CD4-positive, alpha-beta T cell treated with Interleukin-15 for 4 hours (primary cell): ENCODE measurements at places on chromosomes 1 and 21.

GRCh38 chr1:117258791-117259190, 48.1 kb upstream of the VTCN1 start:
- no peak for DNase-seq

- DNase-seq, result no peak
Measured at GRCh38 chr1:63901094-63901493, 127.3 kb downstream of the ROR1 start.

- DNase-seq, result no peak
Measured at GRCh38 chr1:48676822-48677221, 99.9 kb downstream of the BEND5 start.

- no peak for DNase-seq
Measured at GRCh38 chr1:40432644-40433390, 17.5 kb upstream of the ZFP69B start.

DNA sequence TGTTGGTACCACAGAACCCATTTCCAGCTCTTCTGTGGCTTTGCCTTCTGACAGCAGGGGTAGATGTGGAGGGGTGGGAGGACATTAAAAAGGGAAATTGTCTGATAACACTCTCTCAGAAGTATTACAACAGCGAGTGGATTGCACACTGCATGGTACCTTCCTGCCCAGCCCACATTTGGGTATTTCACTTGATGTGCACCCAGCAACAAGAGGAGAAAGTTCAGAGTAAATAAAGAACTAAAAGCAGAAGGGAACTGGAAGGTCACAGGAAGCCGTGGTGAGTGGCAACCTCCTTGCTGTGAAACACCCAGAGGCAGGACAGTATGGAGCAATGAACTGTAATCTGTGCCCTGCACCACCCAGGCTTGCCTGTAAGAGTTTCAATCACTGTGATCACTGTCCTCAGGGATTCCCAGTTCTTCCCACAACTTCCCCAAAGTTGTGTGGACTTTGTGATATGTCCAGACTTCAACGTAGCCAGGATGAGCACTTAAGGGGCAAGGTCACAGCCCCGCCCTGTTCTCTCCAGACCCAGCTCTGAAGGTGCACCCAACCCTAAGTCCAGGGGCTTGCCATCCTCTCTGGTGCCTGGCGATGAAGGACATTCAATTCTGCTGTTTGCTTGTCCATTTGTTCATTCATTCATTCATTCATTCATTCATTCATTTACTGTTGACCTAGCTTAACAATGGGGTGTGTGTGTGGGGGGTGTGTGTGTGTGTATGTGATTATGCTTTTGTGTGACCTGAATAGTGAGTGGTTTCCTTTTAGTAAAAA, 18.7 kb upstream of the F5 start:
- DNase-seq, result peak; percentile 63

- DNase-seq, result no peak
Measured at GRCh38 chr1:18384471-18384870, 96.3 kb upstream of the KLHDC7A start.

DNA sequence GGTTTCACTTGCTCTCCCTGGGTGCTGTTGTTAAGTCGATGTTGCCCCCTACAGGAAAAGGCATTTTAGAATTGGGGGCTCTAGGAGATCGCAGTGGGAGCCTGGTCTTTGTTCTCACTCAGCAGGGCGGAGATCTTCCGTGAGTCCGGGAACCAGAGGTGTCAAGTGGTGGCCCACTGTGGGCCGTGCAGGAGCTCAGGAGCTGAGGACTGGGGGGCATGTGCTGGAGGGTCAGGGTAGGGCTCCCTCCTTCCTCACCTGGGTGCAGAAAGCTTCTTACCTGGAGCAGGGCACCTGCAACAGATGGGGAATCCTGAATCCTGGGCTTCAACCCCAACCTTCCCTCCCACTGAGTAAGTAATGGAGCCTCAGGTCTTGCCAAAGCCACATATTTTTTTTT, 392.7 kb downstream of the NPHP4 start:
- no peak for DNase-seq

- DNase-seq, result no peak
Measured at GRCh38 chr1:201788296-201788695, 40.7 kb upstream of the IPO9 start.

- DNase-seq, result no peak
Measured at GRCh38 chr1:97050506-97050905, 328.9 kb downstream of the PTBP2 start.

DNA sequence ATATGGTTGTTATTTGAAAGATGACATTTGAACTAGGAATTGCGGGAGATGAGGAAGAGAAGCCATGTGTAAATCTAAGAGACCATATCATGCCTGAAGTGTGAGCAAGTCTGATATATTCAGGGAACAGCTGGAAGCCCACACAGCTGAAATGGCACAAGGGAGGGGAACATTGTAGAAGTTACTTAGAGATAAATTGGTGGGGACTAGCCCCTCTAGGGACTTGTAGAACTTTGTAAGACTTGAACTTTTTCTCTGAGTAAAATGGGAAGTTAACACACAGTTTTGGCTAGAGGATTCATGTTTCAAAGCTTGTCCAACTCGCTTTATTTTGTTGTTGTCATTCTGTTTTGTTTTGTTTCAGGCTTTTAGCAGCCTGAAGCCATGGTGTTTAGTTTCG, 216.4 kb downstream of the FMN2 start:
- no peak for DNase-seq

DNA sequence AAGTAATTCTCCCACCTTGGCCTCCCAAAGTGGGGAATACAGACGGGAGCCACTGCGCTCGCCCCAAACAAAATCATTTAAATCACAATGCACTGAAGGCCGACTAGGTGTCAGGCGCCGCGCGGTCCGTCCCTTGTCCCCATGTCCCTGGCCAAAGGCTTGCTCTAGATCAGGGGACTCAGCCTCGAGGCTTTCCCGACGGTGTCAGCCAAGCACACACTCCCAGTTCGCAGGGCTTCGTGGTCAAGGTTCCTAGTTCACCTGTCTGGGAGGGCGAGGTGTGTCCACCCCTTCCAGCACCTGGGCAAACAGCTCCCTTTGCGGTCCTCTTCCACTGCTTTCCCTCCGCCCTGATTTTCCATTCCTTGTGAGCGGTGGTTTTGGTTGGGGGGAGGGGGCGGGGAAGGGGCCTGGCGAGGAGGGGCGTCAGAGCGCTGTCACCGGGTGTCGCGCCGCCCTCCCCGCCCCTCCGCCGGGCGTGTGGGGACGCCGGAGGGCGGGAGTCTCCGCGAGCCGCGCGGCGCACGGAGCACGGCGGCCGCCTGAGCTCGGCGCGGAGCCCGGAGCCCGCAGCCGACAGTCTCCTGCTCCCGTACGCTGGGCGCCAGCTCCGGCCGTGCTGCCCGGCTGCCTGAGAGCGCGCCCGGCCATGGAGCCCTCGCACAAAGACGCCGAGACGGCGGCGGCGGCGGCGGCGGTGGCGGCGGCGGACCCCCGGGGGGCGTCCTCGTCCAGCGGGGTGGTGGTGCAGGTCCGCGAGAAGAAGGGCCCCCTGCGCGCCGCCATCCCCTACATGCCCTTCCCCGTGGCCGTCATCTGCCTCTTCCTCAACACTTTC, at the start of gene STUM:
Gene STUM, plus strand, starts transcription at position 509 of the 838 bp plus-strand sequence. Its CDS starts 141 bp downstream, at position 650.
- no peak for DNase-seq

DNA sequence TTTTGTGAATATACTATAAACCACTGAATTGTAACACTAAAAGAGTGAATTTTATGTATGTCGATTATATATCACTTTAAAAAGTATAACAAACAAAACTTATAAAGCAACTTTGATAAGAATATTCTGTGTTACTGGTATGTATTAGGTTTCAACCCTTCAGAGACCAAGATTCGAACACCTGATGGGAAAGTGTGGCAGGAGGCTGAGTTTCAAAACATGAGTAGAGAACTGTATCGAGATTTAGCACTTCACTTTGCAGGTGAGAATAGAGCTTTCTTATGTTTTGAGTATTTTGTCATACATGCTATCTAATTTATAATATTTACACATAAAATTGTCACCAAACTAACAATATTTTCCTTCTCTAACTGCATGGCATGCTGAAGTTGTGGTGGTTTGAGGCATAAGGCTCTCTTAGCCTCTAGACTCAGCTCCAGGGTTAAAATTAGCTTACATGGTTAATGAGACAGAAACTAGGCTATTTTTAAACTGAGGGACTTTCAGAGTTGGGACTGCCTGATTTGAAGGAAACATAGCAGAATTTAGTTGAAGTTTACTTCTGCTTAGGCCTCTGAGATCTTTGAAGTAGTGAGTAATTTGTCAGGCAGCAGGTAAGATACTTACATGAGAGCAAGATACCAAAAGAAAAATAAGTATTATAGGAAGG, 48.6 kb downstream of the CEP350 start:
- DNase-seq, result no peak

GRCh38 chr1:229017091-229017490, 253.8 kb upstream of the RAB4A start:
- no peak for DNase-seq
